ENCODE measurements at places on chromosomes 1 and 21.

DNA sequence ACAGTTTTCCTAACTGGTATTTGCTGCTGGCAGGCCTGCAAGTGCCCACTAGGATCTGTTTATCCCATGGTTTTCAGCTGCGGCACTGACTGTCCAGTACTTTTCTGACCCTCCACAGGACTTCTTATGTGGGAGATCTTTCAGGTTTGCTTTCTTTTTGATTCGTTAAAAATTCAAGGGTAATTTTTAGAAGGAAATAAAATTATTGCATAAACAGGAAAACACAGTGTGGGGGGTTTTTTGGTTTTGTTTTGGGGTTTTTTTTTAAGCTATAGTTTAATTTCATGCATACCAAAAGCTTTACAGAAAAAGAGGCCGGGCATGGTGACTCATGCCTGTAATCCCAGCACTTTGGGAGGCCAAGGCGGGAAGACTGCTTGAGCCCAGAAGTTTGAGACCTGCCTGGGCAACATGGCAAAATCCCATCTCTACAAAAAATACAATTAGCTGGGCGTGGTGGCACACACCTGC is 3.6 kb downstream of the NIBAN1 start:
- no peak for ATAC-seq

DNA sequence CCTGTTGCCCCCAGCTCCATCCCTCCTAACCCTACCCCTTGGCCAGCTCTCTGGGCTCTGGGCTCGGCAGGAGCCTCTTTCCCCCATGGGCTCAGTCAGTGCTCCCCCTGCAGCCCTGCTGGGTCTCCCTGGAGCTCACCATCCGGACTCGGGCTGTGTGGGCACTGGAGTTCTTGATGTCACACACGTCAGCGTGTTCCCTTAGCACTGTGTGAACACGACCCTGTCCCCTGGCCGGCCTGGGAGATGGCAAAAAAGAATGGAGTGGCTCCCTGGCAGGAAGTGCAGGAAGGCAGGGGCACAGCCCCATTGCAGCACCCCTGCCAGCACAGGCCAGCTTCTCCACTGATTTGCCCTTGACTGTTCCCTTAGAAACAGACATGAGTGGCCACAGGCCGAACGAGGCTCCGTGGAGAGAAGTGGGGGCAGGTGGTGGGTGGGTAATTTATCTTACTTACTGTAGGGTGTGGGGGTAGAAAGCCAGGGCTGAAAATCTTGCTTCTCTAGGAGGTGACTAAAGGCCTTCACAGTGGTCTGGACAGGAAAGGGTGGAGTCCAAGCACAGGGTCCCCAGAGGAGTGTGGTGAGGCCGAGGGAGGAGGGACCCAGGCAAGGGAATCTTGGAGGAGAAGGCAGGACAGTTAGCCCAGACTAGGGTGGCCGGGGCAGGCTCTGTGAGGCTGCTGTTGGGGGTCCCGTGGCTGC is 381.7 kb upstream of the VAMP3 start:
- ATAC-seq = peak; percentile 68

GRCh38 chr1:54335011-54335754 is 71.0 kb downstream of the SSBP3 start:
- peak; percentile 36 for ATAC-seq

DNA sequence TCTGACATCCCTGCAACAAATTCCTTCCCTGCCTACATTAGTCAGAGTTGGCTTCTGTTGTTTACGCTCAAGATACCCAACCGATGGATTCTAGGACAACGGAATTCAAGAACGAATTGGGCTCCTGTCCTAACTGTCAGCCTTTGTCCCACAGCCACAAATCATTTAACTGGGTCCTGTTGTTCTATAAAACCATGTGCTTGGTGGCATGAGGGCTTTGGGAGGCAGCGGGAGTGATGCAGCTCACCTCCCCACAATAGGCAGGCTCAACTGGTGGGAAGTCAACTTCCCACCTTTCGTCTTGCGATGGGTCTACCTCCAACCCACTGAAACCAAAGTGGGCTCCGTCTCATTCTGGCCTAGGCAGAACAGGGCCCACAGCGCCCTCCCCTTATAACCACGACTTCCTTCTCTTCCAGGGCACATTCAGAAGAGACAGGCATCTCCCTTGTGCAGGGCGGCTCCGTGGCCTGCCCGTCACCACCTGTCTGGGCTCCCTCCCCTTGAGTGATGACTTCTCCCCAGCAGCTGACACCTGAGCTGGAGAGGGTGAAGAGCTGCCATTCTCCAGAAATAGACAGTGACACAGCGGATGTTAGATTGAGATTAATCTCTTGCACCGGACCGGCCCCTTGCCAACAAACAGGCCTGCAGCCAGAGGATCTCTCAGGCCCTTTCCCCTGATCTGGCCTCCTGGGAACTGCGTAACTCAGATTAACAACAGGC is 26.5 kb downstream of the LRRC38 start:
- peak; percentile 79 for ATAC-seq

GRCh38 chr1:170624146-170624545 is 39.8 kb upstream of the PRRX1 start:
- ATAC-seq = no peak

- peak; percentile 68 for ATAC-seq
Measured at GRCh38 chr1:237181743-237182317, 139.8 kb downstream of the RYR2 start.

All from motor neuron (in vitro differentiated cells).